Osteocyte (in vitro differentiated cells): ENCODE measurements at places on chromosomes 5 and 9. TPM values are rescaled to one million over a fixed set of nuclear protein-coding genes. Genes with fewer than 3 reads are reported as not detected.
A peak's percentile ranks its signal among the peaks of the same experiment; 100 is the strongest.

BRINP1 gene
- total RNA-seq: 0.16 and 0.21 TPM in 2 replicates

IL4 gene
- total RNA-seq: not detected in 2 replicates

SLC6A19 gene
- not detected in 2 replicates for total RNA-seq

ADAMTSL1 gene
- total RNA-seq: 1.2 and 1.5 TPM in 2 replicates

DNA sequence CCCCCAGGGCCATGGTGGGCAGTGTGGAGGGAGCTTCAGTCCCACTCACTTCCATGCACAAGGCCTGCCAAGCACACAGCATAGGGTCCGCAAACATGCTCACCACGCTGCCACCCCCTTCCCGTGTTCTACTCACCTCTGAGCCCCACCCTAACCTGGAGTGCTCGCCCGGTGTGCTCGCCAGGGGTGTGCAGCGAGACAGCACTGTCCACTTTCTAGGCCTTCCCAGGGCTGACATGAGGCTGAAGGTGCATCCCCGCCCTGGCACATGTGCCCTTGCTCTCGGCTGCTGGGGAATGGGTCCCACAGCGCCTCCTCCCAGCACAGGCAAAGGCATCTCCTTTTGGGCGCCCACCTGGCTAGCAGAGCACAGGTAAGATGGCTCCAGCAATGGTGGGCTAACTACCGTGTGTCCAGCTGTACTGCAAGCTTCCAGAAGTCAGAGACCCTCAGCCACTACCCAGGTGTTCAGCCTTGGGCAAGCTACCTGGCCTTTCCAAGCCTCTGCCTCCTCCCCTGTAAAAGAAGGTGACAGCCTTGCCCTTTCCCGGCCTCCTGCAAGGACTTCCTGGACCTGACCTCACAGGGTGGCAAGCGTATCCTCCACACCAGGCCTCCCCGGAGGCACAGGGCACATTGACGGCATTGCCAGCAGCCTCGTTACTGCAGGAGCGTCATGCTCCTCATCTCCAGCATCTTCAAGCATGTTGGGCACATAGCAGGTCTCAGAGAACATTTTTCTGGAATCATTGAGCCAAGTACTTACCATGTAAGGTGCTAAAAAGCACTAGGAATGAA is 4.2 kb upstream of the SEC16A start:
- no peak overlapping the region for H3K27ac ChIP-seq
- H3K4me3 ChIP-seq: no peak overlapping the region
- DNase-seq: no peak

- no peaks in the 10 kb centered on the region for H3K36me3 ChIP-seq
- DNase-seq: peak; percentile 57
- peaks cover 44% of the 10 kb centered on the region for H3K4me1 ChIP-seq
- no peaks in the 10 kb centered on the region for H3K27me3 ChIP-seq
- no peak overlapping the region for H3K27ac ChIP-seq
Observed at GRCh38 chr9:89808756-89809181, 204.0 kb downstream of the GADD45G start.

DNA sequence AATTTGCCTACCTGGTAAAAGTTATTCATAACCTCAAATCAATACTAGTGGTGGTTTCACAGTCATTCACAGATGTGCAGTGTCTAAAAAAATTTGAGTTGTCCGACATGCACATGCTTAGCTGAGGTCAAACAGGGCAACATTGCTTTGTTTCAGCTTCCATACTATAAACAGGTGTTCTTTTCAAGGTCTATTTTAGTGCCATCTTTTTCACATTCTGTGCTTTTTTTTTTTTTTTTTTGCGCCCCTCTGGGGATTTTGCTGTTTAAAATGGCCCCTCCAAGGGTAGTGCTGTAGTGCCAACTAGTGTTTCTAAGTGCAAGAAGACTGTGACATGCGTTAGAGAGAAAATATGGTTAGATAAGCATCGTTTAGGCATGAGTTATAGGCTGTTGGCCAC is 14.5 kb downstream of the PHAX start:
- H3K36me3 ChIP-seq: peaks cover 30% of the 10 kb centered on the region
- no peaks in the 10 kb centered on the region for H3K27me3 ChIP-seq
- H3K27ac ChIP-seq: no peak overlapping the region
- no peak for DNase-seq
- H3K4me3 ChIP-seq: no peak overlapping the region

GRCh38 chr9:75775166-75775565 is 115.3 kb upstream of the PCSK5 start:
- H3K27me3 ChIP-seq: peaks cover 22% of the 10 kb centered on the region
- peaks cover 3% of the 10 kb centered on the region for H3K36me3 ChIP-seq
- no peaks in the 10 kb centered on the region for H3K4me1 ChIP-seq
- DNase-seq: no peak
- no peak overlapping the region for H3K27ac ChIP-seq

DNA sequence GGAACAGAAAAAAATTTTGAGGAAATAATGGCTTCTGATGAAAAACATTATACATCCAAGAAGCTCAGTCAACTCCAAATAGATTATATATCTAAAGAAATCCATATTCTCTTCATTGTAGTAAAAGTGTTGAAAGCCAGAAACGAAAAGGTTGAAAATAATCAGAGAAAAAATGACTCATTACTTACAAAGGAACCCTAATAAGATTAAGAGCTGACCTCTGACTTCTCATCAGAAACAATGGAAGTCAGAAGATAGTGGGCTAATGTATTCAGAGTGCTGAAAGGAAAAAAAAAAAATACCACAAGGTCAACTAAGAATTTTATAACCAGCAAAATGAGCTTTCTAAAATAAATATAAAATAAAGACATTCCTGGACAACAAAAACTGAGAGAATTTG is 60.0 kb downstream of the HSD17B4 start:
- H3K4me3 ChIP-seq: no peak overlapping the region
- H3K27ac ChIP-seq: no peak overlapping the region
- H3K27me3 ChIP-seq: no peaks in the 10 kb centered on the region

- peaks cover 13% of the 10 kb centered on the region for H3K27me3 ChIP-seq
- DNase-seq: no peak
- H3K4me3 ChIP-seq: peak overlapping the region; percentile 92
- peak overlapping the region; percentile 67 for H3K27ac ChIP-seq
Observed at GRCh38 chr5:73444499-73445438, 3.8 kb downstream of the FOXD1 start.

GRCh38 chr9:81777482-81777881 is 88.1 kb upstream of the TLE1 start:
- DNase-seq: no peak
- no peaks in the 10 kb centered on the region for H3K27me3 ChIP-seq
- no peak overlapping the region for H3K27ac ChIP-seq
- no peaks in the 10 kb centered on the region for H3K36me3 ChIP-seq

- no peak overlapping the region for H3K27ac ChIP-seq
- no peaks in the 10 kb centered on the region for H3K36me3 ChIP-seq
- no peak for DNase-seq
- H3K4me1 ChIP-seq: no peaks in the 10 kb centered on the region
- H3K4me3 ChIP-seq: no peak overlapping the region
Observed at GRCh38 chr5:156680831-156681230, 169.3 kb upstream of the PPP1R2B start.

GRCh38 chr5:32589942-32590869 is 4.8 kb downstream of the SUB1 start:
- no peak overlapping the region for H3K27ac ChIP-seq
- H3K27me3 ChIP-seq: no peaks in the 10 kb centered on the region
- peaks cover 32% of the 10 kb centered on the region for H3K36me3 ChIP-seq
- peaks cover 36% of the 10 kb centered on the region for H3K4me1 ChIP-seq
- no peak for DNase-seq

DNA sequence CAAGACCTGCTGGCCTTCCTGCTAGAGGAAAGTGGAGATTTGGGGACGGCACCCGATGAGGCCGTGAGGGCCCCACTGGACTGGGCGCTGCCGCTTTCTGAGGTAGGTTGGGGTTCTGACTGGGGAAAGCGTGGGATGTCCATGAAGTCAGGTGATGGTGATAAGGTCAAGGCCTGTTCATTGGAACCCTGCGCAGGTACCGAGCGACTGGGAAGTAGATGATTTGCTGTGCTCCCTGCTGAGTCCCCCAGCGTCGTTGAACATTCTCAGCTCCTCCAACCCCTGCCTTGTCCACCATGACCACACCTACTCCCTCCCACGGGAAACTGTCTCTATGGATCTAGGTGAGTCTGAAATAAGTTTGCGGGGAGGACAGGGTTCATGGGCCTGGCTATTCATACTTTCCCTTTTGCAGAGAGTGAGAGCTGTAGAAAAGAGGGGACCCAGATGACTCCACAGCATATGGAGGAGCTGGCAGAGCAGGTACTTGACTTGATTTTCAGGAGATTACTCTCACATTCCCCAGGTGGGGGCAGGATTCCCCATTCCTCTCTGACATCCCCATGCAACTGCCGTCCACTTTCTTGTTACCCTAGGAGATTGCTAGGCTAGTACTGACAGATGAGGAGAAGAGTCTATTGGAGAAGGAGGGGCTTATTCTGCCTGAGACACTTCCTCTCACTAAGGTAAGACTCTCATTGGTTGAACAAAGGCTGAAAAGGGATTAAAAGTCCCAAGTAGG is 505 bp downstream of the CREB3 start:
- H3K27ac ChIP-seq: no peak overlapping the region
- H3K36me3 ChIP-seq: peaks cover 22% of the 10 kb centered on the region
- H3K27me3 ChIP-seq: no peaks in the 10 kb centered on the region
- no peak for DNase-seq
- peaks cover 36% of the 10 kb centered on the region for H3K4me1 ChIP-seq
- H3K4me3 ChIP-seq: no peak overlapping the region

- no peak overlapping the region for H3K27ac ChIP-seq
- H3K4me1 ChIP-seq: no peaks in the 10 kb centered on the region
- H3K4me3 ChIP-seq: no peak overlapping the region
- DNase-seq: no peak
Observed at GRCh38 chr5:88756953-88757352, 126.0 kb downstream of the MEF2C start.

GRCh38 chr5:116883875-116884274 is 309.3 kb upstream of the SEMA6A start:
- no peak for DNase-seq
- no peaks in the 10 kb centered on the region for H3K27me3 ChIP-seq
- H3K36me3 ChIP-seq: no peaks in the 10 kb centered on the region
- H3K4me1 ChIP-seq: no peaks in the 10 kb centered on the region

DNA sequence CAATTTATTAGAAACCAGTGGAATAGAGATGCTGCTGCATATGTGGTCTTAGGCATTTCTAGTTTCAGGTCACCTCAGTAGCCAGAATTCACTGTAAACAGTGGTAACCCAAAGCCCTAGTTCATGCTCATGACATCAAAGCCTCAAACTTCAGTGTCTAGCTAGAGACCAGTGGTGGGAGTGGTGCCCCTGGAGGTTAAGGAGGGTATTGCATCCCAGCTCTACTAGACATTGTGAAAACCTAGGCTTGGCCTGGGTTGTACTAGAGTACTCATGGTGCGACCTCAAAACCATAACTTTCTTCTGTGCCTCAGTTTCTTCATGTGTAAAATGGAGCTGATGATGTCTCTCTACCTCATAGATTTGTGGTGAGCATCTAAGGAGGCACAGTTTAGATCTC is 18.8 kb downstream of the COL5A1 start:
- H3K36me3 ChIP-seq: peaks cover 16% of the 10 kb centered on the region
- H3K27ac ChIP-seq: peak overlapping the region; percentile 95
- peaks cover 86% of the 10 kb centered on the region for H3K4me1 ChIP-seq

- H3K4me1 ChIP-seq: no peaks in the 10 kb centered on the region
- H3K36me3 ChIP-seq: no peaks in the 10 kb centered on the region
- H3K27me3 ChIP-seq: no peaks in the 10 kb centered on the region
- no peak overlapping the region for H3K4me3 ChIP-seq
- DNase-seq: no peak
Observed at GRCh38 chr9:76143834-76144233, 250.4 kb downstream of the RFK start.

DNA sequence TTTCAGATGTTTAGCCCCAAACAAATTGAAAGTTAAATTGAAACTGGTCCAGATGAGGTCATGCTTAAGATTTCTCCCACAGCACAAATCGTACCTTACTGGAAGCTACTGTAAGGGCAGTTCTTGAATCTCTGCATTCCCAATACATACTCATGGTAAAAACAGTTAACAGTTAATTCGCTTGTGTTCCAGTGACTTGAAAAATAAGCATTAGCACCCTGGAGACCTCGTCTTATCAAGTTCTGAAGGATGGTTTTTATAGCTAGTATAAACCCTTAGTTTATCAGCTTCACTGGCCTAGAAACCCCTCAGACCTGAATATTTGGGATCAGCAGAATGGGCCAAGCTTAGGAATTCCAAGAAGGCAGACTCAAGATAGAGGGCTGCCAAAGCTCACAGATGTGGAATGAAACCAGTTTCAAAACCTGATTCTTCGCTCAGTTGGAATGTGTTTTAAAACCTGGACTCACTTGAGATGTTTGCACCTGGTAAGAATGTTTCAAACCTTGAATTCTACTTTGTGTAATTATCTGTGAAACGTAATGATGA is 103.6 kb downstream of the C9orf152 start:
- peaks cover 57% of the 10 kb centered on the region for H3K4me1 ChIP-seq
- no peak overlapping the region for H3K4me3 ChIP-seq
- DNase-seq: no peak
- H3K36me3 ChIP-seq: peaks cover 1% of the 10 kb centered on the region

- no peak overlapping the region for H3K27ac ChIP-seq
- DNase-seq: no peak
- H3K4me1 ChIP-seq: peaks cover 10% of the 10 kb centered on the region
- H3K27me3 ChIP-seq: no peaks in the 10 kb centered on the region
Observed at GRCh38 chr9:84314306-84314705, 26.3 kb downstream of the SLC28A3 start.

- no peak overlapping the region for H3K27ac ChIP-seq
- DNase-seq: no peak
- H3K36me3 ChIP-seq: peaks cover 7% of the 10 kb centered on the region
- peaks cover 21% of the 10 kb centered on the region for H3K4me1 ChIP-seq
- H3K4me3 ChIP-seq: no peak overlapping the region
Observed at GRCh38 chr9:84811072-84811750, 141.7 kb downstream of the NTRK2 start.

- H3K4me1 ChIP-seq: no peaks in the 10 kb centered on the region
- no peaks in the 10 kb centered on the region for H3K27me3 ChIP-seq
- H3K27ac ChIP-seq: no peak overlapping the region
- DNase-seq: no peak
- H3K36me3 ChIP-seq: no peaks in the 10 kb centered on the region
Observed at GRCh38 chr5:160769301-160769700, 82.7 kb downstream of the ATP10B start.

DNA sequence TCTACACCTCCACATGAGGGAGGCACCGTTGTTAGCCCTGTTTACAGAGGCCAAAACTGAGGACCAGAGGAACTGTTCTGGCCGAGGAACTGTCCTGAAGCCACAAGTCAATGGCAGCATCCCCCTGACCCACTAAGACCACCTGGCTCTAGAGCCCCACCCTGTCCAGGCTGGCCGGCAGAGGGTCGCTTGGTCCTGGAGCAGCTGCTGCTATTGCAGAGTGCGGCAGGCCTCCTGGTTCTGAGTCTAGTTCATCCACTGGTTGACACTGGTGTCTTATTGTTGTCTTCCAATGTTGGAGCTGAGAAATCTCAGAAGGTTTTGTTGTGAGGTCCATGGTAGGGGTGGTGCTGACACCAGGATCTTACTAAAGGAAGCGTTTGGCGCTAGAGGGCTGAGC is 26.6 kb upstream of the ANGPTL2 start:
- peaks cover 4% of the 10 kb centered on the region for H3K4me1 ChIP-seq
- peaks cover 3% of the 10 kb centered on the region for H3K27me3 ChIP-seq
- H3K36me3 ChIP-seq: no peaks in the 10 kb centered on the region
- DNase-seq: no peak
- no peak overlapping the region for H3K27ac ChIP-seq
- H3K4me3 ChIP-seq: no peak overlapping the region
